ENCODE measurements at places on chromosomes 1 and 21.

DNA sequence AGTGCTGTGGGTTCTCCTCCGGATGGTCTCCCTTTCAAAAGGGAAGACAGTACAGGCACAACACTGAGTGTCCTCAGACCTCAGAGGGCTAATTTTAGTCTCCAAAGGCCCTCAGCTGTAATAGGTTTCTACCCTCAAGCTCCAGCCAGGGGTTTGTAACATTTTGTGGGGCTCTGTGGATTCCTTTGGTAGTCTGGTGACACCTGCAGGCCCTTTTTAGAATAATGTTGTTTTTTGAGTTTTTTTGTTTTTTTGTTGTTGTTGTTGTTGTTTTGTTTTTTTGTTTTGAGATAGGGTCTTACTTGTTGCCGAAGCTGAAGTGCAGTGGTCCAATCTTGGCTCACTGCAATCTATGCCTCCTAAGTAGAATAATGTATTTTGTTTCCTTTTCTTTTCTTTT, 15.0 kb upstream of the TMEM201 start:
- DNase-seq: no peak

DNA sequence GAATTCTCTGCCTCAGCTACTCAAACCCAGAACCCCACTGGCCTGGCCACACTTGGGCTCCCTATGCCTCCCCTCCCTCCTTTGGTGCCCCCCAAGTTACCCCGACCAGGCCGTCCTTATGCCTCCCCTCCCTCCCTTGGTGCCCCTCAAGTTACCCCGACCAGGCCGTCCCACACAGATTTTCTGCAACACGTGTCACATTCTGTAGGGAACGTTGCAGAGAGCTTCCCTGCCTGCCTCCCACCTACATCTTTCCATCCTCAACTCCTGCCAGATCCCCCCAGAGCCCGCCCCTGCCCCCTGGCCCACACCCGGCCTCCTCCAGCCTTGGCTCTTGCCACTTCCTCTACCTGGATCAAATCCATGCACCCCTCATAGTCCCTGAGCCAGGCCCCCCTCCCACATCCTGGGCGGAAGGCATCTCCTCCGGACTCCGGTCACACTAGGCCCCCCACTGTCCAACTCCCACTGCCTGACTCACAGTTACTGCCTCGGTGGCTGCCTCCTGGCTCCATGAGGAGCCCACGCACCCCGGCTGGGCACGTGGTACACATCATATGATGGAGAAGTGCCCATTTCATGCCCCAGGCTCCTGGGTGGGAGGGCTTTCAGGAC, 41.2 kb downstream of the KCNAB2 start:
- DNase-seq: no peak

- DNase-seq: no peak
These were observed 6.1 kb downstream of the ACP6 start for GRCh38 chr1:147664206-147664605.

DNA sequence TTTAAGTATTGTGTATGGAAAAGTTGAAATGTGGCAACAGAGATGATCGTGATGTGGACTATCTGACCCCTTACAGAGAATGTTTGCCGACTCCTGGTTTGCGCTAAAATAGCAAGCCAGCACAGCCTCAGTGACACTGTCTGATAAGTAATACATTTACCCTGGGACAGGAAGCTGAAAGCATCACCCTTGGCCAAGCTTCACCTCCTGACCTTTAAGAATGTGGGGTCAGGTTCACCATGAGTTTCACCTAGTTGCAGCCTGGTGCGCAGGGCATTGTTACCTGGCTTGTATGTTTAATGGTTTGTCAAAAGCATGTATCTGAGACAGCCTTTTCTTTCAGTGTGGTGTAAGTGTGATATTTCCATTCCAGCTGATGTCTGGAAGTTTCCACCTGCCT, 29.2 kb downstream of the TRAF5 start:
- no peak for DNase-seq

- no peak for DNase-seq
These were observed 305 bp upstream of the RPS6KC1 start for GRCh38 chr1:213050745-213051126.

DNA sequence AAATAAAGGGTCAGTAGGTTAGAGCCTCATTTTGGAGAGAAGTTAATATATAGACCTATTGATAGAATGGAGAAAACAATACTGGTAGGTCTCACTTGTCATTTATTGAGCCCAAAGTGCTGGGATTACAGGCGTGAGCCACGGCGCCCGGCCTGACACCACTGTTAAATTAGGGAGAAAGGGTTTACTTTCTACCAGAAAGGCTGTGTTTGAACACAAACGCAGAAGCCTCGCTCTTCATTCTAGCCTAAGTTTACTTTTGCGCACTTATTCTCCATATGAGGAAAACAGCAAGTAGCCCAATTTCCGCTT, 710 bp upstream of the PRPF3 start:
- no peak for DNase-seq

DNA sequence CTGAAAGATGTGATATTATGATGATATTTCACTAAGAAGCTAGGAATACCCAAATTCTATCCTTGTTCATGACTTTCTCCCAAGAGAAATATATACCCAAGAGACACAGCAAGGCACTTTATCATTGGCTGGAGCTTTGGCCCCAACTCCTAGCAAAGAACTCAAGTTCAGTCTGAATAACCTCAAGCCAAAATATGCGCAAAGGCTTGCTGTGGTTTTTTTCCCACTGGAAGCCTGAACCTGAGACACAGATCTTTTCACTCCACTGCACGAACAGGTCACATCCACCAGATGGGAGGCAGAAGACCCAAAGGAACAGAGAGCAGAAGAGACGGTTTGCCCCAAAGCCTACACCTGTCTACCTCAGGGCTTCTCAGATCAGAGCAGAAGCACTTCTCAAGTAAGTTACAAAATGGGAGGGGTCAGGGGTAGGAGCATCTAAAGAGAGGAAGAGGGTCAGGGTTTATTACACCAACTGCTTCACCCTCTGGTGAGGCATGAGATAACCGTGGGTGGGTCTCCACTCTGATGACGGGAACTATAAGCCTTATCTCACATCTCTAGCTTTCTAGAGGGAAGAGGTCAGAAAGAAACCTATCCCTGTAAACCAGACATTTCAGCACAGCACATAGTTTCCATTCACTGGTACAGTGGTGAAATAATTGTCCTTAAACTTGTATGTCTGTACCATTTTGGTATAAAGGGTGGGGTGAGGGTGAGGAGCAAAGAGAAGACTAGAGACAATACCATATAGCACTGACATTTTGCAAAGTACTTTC, 17.1 kb upstream of the CDC42BPA start:
- no peak for DNase-seq

GRCh38 chr1:201329286-201329685, 46.0 kb downstream of the PKP1 start:
- DNase-seq: peak; percentile 39

DNA sequence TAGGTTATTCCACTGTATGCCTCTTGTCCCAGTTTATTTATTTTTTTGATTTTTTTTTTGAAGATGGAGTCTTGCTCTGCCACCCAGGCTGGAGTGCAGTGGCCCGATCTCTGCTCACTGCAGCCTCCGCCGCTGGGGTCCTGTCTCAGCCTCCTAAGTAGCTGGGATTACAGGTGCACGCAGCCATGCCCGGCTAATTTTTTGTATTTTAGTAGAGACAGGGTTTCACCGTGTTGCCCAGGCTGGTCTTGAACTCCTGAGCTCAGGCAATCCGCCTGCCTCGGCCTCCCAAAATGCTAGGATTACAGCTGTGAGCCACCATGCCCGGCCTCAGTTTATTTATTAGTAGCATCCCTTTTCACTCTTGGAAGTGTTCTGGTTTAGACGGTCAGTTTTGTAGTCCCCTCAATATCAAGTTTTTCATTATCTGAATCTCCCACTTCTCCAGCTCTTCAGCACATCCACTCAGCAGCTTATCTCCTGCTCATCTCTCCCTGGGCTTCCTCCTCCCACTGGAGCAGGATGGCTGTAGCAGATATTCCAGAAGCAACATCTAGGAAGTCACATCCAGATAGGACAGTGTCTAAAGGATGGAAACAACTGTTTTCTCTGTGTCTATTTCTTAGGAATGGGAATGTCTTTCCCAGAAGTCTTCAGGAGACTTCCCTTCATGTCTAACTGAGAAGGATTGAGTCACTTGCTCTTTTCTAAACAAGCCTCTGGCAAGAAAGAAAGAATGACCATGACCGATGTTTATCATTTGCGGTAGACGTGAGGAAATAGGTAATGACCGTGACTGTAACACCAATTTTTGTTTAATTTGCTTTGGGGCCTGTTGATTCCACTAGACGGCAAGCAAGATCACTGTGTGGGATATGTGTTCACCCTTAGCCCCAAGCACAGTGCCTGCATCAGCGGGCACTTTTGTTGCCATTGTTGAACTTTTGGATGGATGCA, 14.4 kb downstream of the CCDC190 start:
- DNase-seq: no peak

GRCh38 chr21:35147439-35147838, 98.3 kb upstream of the RUNX1 start:
- no peak for DNase-seq

DNA sequence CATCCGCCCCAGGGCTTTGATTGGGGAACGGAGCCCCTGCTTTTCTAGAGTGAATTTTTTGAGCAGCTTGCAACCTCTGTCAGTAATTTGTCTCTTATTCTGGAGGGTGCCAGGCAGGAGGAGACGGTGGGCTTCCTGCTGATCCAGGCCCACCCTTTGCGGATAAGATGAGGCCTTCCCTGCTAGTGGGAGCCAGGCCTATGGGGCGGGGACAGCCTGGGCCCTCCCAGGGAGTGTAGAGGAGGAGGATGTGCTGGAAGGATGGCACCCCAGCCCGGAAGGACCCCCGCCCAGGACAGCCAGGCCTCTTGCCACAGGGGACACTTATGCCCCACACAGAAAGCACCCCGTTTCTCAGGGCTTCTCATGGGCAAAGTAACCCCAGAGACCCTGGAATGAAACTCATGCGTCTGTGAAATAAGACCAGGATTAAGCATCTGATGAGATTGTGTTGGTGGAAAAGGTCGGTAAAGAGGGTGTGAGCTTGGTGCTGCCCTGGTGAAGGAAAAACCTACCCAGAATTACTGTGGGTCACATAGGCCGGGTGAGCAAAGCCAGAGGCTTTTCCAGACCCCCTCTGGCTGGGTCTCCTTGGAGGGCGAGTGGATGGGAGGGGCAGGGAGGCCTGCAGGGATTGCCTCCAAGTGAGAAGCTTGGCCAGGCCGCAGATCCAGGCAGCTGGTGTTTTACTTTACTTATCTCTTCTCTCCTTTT, 118.7 kb downstream of the SIK1 start:
- no peak for DNase-seq

DNA sequence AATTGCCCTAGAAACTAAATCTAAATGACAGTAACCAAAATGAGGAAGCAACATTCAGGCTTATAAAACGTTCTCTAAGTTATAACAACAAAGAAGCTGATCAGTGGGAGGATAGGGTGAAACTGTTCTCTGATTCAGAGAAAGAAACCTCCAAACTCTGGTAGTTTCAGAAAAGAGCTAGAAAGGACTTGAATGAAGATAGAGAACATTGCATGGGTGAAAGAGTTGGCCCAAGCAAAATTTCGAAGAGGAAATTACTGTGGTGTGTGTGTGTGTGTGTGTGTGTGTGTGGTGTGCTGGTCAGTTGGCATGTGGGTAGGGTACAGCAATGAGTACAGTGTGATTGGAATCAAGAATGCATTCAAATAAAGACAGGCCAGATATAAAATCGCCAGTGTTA, 16.5 kb upstream of the SPAG17 start:
- no peak for DNase-seq

DNA sequence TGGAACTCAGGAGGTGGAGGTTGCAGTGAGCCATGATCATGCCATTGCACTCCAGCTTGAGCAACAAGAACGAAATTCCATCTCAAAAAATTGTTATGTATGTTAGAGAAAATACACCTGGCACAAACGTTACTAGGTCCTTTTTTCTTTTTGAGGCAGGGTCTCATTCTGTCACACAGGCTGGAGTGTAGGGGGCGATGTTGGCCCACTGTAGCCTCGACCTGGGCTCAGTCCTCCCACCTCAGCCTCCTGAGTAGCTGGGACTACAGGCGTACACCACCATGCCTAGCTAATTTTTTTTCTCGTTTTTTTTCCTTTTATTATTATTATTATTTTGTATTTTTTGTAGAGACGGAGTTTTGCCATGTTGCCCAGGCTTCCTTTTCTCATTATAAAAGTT, 4.4 kb downstream of the HAX1 start:
- no peak for DNase-seq

DNA sequence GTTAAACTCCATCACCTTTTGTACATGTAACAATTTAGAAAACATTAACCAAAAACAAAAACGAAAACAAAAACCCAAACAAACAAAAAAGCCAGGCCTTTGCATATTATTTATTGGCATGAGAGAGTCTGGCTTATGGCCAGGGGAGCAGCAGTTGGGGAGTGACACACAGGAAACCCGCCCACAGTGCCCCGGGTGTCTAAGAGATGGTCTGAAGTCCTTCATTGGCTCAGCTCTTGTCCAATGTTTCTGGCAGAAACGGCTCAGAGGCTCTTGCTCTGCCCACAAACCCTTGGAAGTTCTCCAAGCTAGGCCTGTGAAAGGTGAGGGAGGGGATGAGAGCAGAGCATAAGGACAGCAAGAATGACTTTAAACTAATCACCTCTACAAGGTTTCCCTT, 131.5 kb downstream of the CNIH3 start:
- DNase-seq: no peak

- DNase-seq: no peak
These were observed 12.9 kb downstream of the TNFRSF1B start for GRCh38 chr1:12179676-12180075.

DNA sequence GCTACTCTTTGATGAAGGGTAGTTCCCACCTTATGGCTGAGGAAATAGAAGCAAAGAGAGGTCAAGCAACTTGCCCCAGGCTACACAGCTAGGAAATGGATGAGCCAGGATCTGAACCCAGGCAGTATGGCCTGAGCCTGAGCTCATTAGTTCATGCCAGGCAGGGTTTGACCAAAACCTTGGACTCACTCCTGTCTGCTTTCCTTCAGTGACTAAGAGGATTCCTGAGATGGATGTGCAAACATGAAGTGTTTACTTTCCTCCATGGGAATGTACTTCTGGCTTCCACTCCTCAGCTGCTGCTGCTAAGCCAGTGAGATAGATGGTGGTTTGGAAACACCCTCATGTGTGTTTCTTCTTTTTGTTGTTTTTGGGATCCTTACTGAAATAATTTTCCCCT, 35.1 kb upstream of the ERRFI1 start:
- no peak for DNase-seq

GRCh38 chr1:173049322-173049633, 1.5 kb downstream of the TNFSF18 start:
- no peak for DNase-seq

- DNase-seq: no peak
These were observed 145.0 kb upstream of the DNAH14 start for GRCh38 chr1:224784265-224785039.

- peak; percentile 88 for DNase-seq
These were observed 46.3 kb upstream of the VANGL1 start for GRCh38 chr1:115595279-115596079.

DNA sequence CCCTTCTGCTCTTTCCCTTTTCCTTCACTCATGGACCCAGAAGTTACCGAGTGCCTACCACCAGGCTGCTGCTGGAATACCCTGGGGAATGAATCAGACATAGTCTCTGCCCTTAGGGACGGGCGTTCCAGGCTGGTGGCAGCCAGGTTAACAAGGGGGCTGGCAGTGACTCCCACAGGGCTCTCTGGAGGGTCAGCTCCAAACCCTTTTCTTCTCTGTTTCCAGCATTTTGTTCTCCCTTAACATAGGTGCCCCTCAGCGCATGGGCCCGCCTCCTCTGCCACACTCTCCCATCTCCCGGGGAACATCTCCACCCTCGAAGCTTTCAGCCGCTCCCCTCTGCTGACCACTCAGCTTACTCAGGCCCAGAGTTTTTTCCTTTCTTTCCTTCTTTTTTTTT, 62.9 kb upstream of the LRP8 start:
- DNase-seq: no peak

- DNase-seq: no peak
These were observed 2.5 kb upstream of the TMEM9 start for GRCh38 chr1:201156819-201157218.

Measured in right lung (tissue), 10 donors.